Bone marrow (tissue), 2 donors: ENCODE measurements at places on chromosomes 4 and X.

GRCh38 chrX:24619647-24620046 lies 27.5 kb downstream of the PCYT1B start:
- no peak for DNase-seq

DNA sequence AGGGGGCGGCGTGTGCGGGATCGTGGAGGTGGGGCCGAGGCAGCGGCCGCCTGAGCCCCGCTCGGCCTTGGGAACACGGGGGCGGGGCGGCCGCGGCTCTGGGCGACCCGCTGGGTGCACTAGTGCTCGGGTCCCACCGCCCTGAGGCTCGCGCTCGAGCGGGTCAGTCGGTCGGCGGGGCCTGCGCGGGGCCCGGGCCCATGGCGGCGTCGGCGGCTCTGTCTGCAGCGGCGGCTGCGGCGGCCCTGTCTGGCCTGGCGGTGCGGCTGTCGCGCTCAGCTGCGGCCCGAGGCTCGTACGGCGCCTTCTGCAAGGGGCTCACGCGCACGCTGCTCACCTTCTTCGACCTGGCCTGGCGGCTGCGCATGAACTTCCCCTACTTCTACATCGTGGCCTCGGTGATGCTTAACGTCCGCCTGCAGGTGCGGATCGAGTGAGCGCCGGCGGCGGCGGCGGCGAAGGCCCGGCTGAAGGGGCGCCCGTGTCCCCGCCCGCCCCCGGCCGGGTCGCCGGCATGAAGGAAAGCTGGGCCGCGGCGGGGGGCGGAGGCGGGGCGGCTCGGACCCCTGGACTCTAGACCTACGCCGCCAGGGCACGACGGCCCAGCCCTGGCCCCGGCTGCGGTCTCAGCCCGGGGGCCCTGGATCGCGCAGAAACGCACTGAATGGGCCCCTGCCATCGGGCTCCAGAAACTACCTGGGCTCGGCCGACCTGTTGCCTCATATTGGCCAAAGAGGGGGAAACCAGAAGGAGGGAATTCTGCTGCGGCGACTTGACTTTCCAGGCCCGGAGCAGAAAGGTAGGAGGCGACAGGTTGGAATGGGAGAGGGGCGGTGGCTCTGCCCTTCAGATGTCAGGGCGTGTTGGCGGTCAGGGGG lies at the start of gene SMIM10L2A:
SMIM10L2A (plus strand) TSS at position 13 of the 878 bp plus-strand sequence; CDS start at position 201, 188 bp downstream.
- no peak for DNase-seq

DNA sequence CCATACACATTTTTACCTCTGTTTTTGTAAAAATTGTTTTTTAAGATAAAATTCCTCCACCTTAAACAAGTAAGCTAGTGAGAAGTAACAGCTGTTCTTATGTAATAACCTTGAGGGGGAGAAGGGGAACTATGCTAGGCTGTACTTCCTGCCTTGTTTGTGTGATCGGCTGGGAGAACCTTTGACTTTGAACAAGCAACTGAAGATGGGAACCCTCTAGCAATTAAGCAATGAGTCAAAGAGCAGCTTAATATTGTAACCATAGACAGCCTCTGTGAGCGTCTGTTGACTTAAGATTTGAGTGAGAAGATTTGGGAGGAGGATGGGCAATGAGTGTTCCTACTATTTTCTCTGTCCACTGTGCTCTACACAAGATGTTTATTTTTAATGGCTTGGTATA lies 135.1 kb downstream of the SCLT1 start:
- no peak for DNase-seq

GRCh38 chr4:147991543-147992283 lies 259.8 kb downstream of the ARHGAP10 start:
- no peak for DNase-seq

DNA sequence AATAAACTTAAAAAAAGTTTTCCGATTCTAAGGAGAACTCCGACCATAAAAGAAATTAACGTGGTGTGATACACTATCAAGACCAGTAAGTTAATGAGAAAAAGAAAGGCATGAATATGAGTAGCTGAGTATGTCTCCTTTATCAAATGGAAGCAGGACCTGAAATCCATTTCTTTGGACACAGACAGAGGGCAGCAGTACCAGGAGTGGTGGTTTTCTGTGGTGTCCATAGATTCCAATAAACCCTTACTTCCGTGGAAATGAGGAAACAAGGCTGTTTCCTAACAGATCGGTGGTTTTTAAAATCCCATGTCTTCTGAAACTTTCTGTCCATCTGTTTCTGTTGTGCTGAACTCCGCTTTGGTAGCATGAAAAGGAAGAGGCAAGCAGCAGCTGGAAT lies 128.5 kb upstream of the TSPAN5 start:
- no peak for DNase-seq

DNA sequence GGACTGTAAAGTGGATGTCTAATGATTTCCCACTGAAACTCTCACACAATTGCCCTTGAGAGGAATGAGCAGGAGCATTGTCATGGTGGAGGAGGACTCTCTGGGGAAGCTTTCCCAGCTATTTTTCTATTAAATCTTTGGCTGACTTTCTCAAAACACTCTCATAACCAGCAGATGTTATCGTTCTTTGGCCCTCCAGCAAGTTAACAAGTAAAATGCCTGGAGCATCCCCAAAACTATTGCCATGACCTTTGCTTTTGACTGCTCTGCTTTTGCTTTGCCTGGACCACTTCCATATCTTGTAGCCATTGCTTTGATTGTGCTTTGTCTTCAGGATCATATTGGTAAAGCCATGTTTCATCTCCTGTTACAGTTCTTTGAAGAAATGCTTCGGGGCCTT lies 120.2 kb upstream of the PDE5A start:
- no peak for DNase-seq

DNA sequence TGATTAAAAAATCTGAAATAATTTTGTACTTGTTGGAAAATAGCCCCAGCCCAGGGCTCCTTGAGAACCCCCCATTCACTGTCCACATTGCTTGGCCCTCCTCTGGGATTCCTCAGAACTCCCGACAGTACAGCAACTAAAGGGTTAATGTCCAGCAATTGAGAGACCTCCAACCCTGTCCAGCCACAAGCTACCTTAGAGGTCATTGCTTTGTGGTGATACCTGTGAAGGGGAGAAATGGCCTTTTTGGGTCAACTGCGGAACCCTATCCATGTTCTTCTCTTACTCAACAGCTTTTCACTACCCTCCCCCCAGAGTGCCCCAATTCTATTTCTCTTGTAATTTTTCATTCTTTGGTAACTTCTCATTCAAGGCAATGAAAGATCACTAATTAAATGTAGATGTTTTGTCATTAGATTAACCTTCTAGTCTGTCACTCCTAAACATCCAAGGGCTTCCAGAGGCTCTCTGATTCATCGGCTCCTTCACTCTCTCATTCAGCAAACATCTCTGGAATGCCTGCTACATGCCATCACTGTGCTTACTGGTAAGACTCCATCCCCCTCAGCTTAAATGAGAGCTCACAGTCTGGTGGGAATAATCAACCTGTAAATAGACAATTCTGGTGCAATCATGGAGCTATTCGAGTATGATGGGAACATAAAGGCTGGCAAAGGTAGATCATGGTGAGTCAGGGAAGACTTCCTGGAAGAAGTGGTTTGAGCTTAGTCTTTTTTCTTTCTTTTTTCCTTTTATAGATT lies 241.4 kb upstream of the PGRMC2 start:
- no peak for DNase-seq

DNA sequence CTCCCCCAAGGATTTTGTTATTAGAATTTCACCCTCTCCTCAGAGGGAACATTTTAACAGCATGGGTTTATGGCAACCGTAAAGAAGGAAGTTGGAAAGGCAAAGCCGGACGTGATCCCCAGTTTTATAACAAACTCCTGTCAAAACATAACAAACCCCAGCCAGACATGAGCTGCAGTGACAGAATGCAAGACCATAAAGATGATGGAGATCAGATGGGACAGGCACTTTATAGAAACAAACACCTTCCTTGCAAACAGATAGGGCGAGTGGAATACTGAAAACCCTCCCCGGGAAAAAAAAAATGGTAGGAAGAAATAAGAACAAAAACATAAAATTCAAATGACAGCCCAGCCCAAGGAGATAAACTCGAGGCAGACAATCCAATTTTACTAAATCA lies 281.4 kb downstream of the LDB2 start:
- no peak for DNase-seq

GRCh38 chr4:75229806-75230570 lies 284.2 kb downstream of the RCHY1 start:
- no peak for DNase-seq

- no peak for DNase-seq
Observed at GRCh38 chr4:2243681-2244380, 1.9 kb upstream of the HAUS3 start.

DNA sequence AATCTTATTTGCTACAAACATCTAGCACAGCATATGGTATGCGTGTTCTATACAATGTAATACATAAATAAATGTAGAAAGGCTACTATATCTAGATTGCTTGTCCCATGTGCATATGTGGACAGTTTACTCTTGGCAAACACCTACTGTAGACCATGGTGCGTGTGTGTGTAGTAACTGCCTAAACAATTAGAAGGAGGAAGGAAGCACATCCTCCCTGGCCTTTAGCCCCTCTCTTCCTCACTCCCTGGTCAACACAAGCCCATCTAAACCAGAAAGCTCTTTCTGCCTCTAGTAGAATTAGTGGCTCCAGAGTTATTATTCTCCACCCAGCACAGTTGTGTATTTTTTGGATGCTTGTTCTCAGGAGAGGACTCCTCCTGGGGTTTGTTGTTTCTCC lies 73.9 kb downstream of the KDR start:
- no peak for DNase-seq

DNA sequence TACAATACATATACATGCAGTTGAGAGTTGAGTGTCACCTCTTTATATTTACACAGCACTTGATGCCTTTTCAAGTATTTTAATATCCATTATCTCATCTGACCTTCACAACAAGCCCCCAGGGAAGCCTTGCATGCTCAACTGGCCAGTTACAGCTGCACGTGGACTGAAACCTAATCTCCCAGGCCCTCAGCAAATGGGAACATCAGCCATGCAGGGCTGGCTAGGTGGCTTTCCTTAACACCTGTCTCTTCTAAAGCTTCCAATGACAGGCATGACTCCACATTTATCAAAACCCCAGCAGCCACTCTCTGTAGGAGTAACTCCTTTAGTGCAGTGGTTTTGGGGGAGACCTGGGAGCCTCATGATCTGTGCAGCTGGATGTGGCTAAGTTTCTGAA lies 56.4 kb downstream of the PHKA2 start:
- DNase-seq: no peak

- DNase-seq: no peak
Observed at GRCh38 chr4:22897520-22898108, 204.9 kb downstream of the GBA3 start.

GRCh38 chr4:153521999-153522801 lies 56.0 kb downstream of the TMEM131L start:
- no peak for DNase-seq

GRCh38 chrX:19680580-19680979 lies 165.3 kb upstream of the MAP3K15 start:
- no peak for DNase-seq
